ENCODE measurements at places on chromosomes 4 and X.

DNA sequence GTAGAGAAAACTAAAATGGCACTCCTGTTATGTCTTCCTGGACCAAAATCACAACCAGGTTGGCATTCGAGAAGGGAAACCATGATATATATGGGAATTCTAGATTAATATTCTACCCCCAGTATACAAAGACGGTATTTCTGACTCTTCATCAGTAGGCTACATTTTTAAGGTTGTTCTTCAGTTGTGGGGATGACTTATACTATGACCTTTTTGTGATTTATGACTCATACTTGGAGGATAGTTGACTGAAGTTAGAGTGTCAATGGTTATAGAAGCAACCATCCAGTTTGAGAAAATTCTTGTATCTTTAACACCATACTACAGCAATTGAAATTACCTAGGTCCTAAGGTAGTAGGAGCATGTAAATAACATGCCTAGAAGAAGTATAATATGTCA lies 49.8 kb upstream of the CYSLTR1 start:
- H3K4me1 ChIP-seq: no peaks in the 10 kb centered on the region
- no peak for DNase-seq
- peak overlapping the region; percentile 34 for H3K27ac ChIP-seq
- no peak overlapping the region for H3K4me3 ChIP-seq
- H3K36me3 ChIP-seq: no peaks in the 10 kb centered on the region

DNA sequence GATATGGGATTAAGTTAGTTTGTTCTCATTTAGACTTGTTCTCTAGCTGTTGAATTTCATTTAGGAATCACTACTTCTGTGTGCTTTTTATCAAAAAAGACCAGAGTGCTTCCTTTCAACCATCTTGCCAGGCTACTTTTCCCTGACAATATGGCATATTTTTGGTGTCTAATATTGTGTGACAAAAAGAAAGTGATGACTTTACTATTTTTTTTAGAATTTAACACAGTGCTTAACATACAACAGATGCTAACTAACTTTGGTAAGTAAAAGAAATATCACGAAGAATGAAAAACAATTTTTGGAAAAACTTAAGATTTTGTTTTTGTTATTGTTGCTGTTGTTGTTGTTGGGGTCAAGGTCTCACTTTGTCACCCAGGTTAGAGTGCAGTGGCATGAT lies 462.2 kb upstream of the PABPC4L start:
- no peak for DNase-seq
- H3K27me3 ChIP-seq: no peaks in the 10 kb centered on the region
- H3K4me1 ChIP-seq: no peaks in the 10 kb centered on the region
- H3K27ac ChIP-seq: no peak overlapping the region

DNA sequence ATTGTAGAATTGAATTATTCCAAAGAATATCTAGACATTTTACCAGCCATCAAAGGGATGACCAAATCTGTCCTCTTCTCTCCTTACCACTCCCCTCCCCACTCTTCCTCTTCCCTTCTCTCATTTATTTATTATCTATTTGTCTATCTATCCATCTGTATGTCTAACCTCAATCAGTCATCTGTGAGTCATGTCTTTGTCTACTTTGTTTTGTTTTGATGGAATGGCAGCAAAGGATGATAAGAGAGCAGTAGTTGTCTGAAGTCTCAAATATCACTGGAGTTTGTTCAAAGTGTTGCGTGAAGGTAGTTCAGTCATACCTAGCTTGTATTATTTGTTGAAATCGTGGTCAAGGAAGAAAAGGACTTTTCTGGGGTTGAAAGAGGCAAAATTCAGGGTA lies 34.7 kb upstream of the PGRMC2 start:
- peaks cover 5% of the 10 kb centered on the region for H3K4me1 ChIP-seq
- H3K36me3 ChIP-seq: no peaks in the 10 kb centered on the region
- H3K27me3 ChIP-seq: no peaks in the 10 kb centered on the region

DNA sequence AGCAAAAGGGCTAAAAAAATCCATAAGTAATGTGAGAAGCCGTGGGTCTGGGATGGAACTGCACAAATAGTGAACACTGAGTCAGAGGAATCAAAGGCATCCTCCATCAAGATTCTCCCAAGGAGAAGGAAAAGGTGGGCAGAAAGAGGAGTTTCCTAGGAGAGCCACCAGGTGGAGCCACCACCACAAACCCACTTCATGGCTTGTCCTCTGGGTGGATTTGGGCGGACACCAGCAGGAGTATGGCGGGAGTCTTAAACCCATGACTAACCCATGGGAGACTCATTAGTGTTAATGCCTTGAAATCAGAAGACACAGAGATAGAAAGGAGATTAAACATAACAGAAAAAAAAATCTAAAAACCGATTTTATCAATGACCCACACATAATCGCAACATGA lies 147.7 kb downstream of the SH3KBP1 start:
- no peak overlapping the region for H3K4me3 ChIP-seq
- H3K27ac ChIP-seq: no peak overlapping the region
- H3K4me1 ChIP-seq: no peaks in the 10 kb centered on the region
- H3K36me3 ChIP-seq: no peaks in the 10 kb centered on the region

DNA sequence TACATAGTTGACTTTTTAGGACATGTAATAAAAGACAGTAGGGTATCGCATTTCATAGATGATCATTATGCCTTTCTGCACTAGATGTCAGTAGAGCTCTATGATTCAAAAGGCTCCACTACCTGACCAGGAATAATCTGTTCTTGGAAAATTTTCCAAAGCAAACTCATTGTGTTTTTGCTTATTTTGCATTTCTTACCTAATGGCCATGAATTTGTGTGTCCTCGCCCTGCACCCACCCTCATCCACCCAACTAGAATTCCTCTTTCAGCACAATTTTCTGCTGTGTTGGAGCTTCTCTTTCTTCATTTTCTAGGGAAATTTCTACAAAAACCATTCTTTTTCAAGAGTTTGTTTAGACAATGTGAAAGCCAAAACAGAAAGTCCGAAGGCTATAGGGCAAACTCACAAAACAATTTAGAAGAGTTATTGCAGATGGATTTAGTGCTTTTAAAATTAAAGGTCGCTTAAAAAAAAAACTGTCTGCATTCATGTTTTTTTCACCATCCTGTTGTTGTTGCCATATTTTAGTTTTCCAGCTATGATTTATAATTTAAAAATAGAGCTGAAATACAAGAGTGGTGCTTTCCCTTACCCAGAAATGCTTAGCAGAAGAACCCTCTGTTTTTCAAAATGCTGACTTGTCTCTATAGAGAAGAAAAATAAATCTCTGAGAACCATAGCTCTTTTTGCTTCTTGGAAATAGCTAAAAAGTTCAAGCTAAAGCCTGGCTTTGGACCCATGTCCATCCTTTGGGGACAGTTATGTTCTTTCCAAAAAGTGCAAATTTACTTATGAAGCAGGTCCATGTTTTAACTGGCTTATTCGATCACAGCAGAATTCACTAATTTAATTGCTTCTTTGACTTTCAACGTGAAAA lies 183.7 kb downstream of the SPATA18 start:
- no peaks in the 10 kb centered on the region for H3K27me3 ChIP-seq
- H3K27ac ChIP-seq: no peak overlapping the region

DNA sequence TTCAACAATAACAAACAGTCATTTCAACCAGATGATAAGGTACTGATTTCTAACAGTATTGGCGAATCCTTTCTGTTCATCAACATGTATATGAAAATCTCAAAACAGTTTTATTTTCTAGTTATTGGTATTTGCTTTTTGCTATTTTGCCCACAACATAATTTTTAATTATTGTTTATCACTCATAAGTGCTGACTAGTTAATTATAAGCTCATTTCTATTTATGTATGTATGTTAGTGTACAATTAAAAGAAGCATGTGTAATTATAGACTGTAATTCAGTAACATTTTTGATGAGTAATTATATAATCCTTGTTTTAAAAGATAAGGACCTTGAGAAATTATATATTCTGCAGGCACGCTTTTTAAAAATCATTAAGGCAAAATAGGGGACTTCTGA lies 67.2 kb upstream of the NPNT start:
- H3K27me3 ChIP-seq: no peaks in the 10 kb centered on the region
- H3K4me1 ChIP-seq: no peaks in the 10 kb centered on the region
- H3K36me3 ChIP-seq: no peaks in the 10 kb centered on the region
- H3K4me3 ChIP-seq: no peak overlapping the region
- no peak overlapping the region for H3K27ac ChIP-seq

GRCh38 chr4:53089936-53090729 lies 228.0 kb downstream of the RASL11B start:
- no peak overlapping the region for H3K4me3 ChIP-seq
- H3K27me3 ChIP-seq: no peaks in the 10 kb centered on the region
- no peak for DNase-seq
- H3K4me1 ChIP-seq: no peaks in the 10 kb centered on the region
- H3K27ac ChIP-seq: no peak overlapping the region

DNA sequence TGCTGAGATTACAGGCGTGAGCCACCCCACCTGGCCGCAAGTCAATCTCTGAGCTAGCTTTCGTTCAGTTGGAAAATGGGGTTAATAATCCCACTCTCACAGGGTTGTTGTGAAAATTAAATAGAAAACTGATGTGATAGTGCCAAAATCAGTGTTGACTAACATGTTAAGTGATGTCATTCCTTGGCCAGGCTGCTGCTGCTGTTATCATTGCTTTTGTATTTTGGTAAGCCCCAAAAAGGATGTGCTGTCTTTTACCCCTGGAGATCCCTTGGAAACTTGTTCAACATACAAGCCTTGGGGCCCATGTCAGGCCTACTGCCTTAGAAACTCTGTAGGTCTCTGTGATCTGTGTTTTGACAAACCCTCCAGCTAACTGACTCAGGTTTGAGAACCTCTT lies 106.3 kb downstream of the AFF1 start:
- H3K27me3 ChIP-seq: no peaks in the 10 kb centered on the region
- H3K4me1 ChIP-seq: no peaks in the 10 kb centered on the region
- DNase-seq: no peak
- no peak overlapping the region for H3K4me3 ChIP-seq

- H3K27ac ChIP-seq: no peak overlapping the region
- no peak overlapping the region for H3K4me3 ChIP-seq
Observed at GRCh38 chr4:17618926-17619325, 4.5 kb downstream of the MED28 start.

DNA sequence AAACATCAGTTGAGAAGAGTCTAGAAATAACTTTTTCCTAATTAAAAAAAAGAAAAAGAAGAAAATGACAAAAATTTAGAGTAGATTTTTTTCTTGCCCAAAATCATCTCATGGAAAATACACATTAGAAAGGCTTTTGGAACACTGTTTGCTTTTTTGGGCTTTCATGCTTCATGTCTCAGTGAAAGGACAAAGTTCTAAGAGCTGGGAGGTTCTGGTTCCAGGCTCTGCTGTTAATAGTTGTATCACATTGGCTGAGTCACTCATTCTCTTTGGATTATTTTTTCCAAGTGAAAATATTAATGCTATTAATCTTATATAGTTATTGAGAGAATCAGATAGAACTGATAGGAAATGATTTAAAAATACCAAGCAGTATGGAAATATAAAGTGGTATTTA lies 32.9 kb upstream of the ETNPPL start:
- no peak overlapping the region for H3K27ac ChIP-seq
- no peaks in the 10 kb centered on the region for H3K4me1 ChIP-seq
- H3K4me3 ChIP-seq: no peak overlapping the region
- H3K36me3 ChIP-seq: no peaks in the 10 kb centered on the region
- no peak for DNase-seq
- H3K27me3 ChIP-seq: no peaks in the 10 kb centered on the region

- no peaks in the 10 kb centered on the region for H3K4me1 ChIP-seq
- H3K36me3 ChIP-seq: no peaks in the 10 kb centered on the region
- no peak overlapping the region for H3K4me3 ChIP-seq
- no peaks in the 10 kb centered on the region for H3K27me3 ChIP-seq
- no peak overlapping the region for H3K27ac ChIP-seq
Observed at GRCh38 chr4:70313736-70314135, 21.0 kb upstream of the CABS1 start.

DNA sequence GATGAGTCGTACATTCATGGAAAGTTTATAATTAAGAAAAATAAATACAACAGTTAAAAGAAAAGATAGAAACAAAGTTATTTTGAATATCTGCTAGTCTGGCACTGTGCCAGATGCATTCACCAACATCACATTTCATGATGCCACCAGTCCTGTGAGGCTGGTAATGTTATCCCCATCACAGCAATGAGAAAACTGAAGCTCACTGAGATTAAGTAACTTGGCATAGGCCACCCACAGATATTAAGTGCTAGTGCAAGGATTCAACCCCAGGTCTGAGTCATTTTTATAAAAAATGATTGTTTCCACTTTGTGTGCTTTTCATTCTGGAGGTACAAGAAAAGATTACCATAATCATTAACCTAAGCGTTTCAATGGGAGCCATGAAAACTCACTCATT lies 65.0 kb upstream of the IL15 start:
- no peaks in the 10 kb centered on the region for H3K27me3 ChIP-seq
- no peaks in the 10 kb centered on the region for H3K4me1 ChIP-seq
- H3K27ac ChIP-seq: no peak overlapping the region
- no peak overlapping the region for H3K4me3 ChIP-seq
- H3K36me3 ChIP-seq: no peaks in the 10 kb centered on the region
- DNase-seq: no peak

GRCh38 chr4:126182336-126182735 lies 867.6 kb downstream of the FAT4 start:
- DNase-seq: no peak
- no peaks in the 10 kb centered on the region for H3K27me3 ChIP-seq
- no peak overlapping the region for H3K4me3 ChIP-seq
- H3K4me1 ChIP-seq: no peaks in the 10 kb centered on the region
- H3K36me3 ChIP-seq: no peaks in the 10 kb centered on the region

DNA sequence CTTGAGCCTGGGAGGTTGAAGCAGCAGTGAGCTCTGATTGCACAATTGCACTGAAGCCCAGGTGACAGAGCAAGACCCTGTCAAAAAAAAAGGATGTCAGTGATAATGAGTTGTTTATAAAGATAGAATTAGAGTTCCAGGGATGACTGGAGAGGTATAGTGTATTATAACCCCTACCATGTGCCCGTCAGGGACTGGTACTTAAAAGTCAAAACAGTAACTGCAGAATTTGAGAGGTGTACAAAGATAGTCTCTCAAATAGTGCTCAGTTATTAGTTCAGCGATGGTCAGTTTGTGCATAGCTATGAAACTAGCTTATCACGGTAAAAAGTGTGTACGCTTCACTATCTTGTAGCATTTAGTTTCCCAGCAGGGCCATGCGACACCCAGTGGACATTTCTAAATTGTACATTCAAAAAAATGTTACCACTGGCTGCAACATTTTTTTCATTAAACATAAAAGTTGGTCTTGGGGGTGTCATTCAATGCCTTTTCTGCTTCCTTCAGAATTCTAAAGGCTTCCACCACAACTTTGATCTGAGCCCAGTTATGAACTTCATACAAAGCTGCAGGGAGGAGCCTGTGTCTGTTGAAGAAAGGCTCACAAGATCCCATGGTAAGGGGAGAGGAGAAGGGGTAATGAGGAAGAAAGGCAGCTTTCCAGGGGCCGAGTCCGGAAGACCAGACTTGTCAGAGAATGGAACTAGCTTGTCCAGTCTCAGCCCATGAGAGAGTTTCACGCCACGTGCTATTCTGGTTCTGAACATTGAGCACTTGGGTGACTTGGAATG lies 9.2 kb upstream of the GYG2 start:
- no peaks in the 10 kb centered on the region for H3K4me1 ChIP-seq
- H3K27ac ChIP-seq: no peak overlapping the region
- H3K36me3 ChIP-seq: no peaks in the 10 kb centered on the region
- H3K4me3 ChIP-seq: no peak overlapping the region
- DNase-seq: no peak

GRCh38 chrX:79452881-79453280 lies 85.7 kb upstream of the ITM2A start:
- DNase-seq: no peak
- H3K4me1 ChIP-seq: no peaks in the 10 kb centered on the region
- H3K36me3 ChIP-seq: no peaks in the 10 kb centered on the region
- H3K27me3 ChIP-seq: no peaks in the 10 kb centered on the region
- no peak overlapping the region for H3K27ac ChIP-seq
- H3K4me3 ChIP-seq: no peak overlapping the region

Data from Panc1 (cell line).